NCI-H1048 (cell line): ENCODE measurements at places on chromosomes 1 and 21.

DNA sequence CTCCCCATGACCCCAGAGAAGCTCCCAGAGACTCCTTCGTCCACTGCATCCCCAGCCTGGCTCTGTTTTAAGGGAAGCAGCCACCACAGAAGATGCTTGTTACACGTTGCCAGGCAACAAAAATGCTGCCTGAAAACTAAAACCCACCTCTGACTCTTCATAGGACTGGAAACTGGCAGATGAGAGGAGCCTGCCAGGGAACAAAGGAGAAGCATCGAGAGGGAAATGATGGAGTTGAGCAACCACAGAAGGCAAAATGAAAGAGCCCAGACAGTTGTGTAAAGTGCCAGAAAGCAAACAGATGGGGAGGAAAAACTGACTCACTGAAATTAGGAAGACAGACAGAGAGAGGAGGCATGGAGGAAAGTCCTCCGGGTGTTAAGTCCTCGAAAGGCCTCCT lies 118.4 kb downstream of the KCNN3 start:
- DNase-seq: no peak

DNA sequence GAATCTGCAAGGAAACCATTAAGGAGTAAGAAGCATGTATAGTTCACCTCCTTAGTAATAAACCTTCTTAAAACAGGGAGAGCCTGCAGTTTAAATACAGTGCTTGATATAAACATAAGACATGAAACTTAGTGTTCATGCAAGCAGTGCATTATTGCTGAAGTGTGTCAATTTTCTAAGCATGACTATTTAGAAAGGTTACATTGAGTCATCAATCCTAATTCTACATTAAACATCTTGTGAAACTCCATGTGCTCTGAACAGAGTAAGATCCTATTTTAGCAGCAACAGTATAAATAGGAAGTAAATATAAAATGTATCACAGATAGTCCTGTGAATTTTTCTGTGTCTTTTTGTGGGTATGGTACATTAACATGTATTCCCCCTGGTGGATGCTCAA lies 135.5 kb downstream of the ESRRG start:
- no peak for DNase-seq

- no peak for DNase-seq
Measured at GRCh38 chr1:104923075-104923474, 1173.4 kb downstream of the AMY1C start.

DNA sequence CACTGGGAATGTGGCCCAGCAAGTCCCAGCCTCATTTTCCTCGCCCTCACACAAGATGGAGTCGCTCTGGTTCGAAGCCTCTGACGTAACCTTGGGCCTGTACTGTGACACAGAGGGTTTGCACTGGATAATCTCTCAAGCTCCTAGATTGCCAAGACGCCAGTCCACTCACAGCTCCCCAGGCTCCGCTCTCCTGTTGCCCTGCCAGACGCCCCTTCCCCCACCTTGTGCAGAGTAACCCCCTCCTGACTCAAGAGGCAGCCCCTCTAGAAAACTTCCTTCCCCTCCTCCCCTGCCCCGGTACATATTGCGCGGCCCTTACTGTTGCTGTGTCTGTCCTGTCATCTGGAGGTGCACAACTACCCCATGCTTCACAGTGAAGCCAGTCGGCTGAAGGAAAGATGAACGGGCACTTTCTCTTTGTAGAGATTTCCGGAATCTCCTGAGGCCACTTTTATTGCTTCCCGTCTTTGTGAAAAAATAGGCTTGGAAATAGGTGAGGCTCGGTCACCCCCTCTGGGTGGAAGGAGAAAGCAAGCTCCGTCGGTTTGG lies 981 bp upstream of the KIAA1614 start:
- DNase-seq: no peak

DNA sequence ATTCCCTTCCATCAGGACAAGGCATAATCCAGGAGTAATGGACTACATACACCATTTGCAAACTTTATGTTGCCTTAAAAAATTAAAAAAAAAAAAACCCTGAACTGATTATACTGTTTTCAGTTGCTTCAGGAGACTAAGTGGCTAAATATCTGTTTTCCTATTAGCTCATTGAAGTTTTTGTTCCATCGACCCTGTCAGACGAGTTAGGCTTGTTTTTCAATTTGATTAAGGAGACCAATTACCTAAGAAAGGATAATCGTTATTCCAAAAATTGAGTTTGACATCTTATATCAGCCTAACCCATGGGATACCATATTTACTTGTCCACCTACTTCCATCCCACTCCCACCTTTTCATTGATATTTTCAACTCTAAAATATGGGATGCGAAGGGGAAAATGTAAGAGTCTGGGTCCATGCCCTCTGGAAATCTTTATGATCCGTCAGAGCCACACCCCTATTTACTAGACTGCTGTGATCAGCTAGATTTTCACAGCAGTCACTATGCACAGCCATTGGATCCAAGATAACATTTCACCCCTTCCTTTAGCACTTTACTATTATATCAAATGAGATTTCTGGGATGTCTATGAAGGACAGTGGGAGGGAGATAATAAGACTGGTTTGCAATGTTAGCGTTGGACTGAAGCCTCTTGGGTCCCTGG lies 41.0 kb downstream of the IL12RB2 start:
- no peak for DNase-seq

GRCh38 chr1:60103186-60103585 lies 29.6 kb upstream of the C1orf87 start:
- DNase-seq: no peak

GRCh38 chr21:45156459-45156858 lies 82.1 kb downstream of the ADARB1 start:
- no peak for DNase-seq

GRCh38 chr21:35414056-35414455 lies 365.0 kb upstream of the RUNX1 start:
- DNase-seq: no peak

DNA sequence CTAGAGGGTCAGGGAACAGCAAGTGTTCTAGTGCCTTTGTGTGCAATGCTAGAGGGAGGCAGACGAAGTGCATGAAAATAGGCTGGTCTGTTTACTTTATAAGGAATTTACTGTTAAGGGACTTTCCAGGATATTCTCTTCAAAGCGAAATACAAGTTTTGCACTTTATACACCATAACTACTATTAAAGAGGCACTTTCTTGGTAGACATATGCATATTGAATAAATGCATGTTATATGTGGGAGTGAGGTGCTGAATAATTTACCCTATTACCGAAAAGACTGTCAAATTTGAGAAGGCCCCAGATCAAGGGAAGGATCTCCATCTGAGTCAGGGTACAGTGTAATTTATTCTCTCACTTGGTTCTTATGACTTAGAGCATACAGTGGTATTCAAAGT lies 310.5 kb downstream of the S1PR1 start:
- DNase-seq: no peak

DNA sequence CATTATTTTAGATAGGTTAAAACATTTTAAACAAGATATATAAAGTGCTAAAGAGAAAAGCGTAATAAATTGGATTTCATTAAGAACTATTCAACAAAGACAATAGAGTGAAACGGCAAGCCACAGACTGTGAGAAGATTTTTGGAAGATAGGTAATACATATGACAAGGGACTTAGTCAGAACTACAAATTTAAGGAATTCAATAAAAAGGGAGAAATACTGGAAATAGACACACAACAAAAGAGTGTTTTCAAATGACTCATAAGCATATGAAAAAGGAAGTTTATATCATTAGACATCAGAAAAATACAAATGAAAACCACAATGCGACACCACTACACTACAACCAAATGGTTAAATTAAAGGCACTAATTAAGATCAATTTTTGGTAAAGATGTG lies 90.5 kb downstream of the GDAP2 start:
- DNase-seq: no peak

DNA sequence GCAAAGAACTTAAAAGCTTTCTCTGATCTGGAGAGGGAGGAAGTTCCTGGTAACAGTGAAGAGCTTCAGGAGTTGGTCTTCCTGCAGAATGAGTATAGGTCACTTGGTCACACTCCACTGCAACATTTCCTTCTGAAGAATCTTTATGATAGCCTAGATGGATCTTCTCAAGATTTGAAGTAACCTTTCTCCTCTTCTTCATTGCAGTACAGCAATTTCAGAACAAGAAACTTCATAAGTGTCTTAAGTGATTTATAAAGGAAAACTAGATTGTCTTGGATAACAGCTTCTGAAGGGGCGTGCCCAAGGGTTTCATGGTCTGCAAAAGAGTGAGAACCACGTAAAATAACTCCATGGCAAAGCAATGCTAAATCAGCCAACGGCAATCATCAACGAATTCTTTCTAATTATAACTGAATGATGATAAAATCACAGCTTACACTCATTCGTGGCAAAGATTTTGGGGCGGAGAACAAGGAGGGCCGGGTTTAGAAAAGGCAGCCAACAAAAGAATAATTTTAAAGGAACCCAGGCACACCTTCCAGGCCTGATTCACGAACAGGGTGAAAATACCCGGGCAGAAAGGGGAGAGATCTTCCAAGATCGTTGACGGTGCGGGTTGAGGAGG lies 53.9 kb upstream of the ASPM start:
- no peak for DNase-seq

DNA sequence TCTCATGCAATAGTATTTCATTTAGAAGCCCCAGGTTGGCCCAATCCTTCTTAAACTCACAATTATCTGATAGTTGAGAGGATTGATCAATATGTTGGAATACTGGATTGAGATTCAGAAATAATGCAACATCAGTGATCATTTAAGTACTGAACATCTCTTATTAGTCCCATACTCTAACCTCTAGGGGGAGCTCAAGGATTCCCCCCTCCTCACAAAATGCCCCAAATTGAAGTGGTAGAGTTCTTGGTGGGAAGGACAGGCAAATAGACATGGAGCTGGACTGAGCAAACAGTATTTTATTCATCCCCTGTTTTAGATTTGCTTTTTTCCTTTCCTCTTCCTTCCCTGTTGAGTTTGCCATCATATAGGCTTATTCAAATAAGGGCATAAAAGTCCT lies 62.8 kb downstream of the NGF start:
- DNase-seq: no peak

DNA sequence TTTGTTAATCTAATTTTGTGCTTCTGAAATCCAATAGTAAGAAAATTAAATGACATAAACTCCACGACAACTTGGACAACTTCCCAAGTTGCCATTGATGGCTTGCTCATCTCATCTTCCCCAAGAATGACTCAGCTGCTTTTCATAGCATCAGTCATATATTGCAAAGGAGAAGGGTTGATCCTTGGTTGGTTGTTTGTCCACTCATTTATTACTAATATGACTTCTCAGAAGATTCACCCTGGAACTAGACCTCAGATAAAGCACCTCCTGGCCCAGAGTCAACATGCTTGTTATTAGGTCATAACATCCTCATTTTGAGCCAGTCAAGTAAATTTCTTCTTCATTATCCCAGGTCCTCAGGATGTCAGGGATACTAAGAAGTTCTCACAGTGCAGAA lies 2.3 kb upstream of the LCE3D start:
- DNase-seq: no peak

DNA sequence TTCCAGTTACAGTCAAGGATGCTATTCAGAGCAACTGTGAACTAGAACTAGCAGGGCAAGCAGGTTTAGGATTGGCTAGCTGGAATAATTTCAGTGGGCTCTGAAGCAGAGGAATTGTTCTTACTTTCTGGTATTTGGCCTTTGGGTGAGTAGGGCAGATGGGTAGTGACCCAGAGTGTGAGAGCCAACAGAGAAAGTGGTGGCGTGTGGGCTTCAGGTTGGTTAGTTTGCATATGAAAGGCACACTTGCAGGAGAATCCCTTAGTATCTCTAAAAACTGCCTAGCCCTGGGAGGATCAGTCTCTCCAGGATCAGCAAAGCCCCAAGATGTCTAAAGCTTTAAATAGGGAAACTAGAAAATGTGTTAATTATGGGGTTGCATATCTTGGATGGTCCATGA lies 67.6 kb upstream of the LRRC8B start:
- no peak for DNase-seq

- no peak for DNase-seq
Measured at GRCh38 chr1:161298116-161298515, 11.7 kb downstream of the MPZ start.

GRCh38 chr1:97307151-97307550 lies 585.6 kb downstream of the PTBP2 start:
- DNase-seq: no peak

DNA sequence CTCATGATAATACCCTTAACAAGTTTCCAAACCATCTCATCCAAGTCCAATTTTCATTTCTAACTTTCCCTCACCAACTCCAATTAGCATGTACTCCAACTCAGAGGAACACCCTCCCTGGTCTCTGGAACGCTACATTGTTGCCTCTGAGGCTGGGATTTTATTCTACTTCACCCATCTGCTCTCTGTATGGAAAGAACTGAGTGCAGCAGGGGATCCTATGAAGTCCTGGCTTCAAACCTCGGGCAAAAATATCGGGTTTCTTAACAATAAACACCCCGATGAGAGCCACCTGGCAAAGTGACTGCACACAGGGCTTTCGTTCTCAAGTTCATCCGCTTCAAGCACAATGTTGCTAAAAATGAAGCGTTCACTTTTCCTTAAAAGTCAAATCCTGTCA lies 99.6 kb downstream of the CRB1 start:
- no peak for DNase-seq

DNA sequence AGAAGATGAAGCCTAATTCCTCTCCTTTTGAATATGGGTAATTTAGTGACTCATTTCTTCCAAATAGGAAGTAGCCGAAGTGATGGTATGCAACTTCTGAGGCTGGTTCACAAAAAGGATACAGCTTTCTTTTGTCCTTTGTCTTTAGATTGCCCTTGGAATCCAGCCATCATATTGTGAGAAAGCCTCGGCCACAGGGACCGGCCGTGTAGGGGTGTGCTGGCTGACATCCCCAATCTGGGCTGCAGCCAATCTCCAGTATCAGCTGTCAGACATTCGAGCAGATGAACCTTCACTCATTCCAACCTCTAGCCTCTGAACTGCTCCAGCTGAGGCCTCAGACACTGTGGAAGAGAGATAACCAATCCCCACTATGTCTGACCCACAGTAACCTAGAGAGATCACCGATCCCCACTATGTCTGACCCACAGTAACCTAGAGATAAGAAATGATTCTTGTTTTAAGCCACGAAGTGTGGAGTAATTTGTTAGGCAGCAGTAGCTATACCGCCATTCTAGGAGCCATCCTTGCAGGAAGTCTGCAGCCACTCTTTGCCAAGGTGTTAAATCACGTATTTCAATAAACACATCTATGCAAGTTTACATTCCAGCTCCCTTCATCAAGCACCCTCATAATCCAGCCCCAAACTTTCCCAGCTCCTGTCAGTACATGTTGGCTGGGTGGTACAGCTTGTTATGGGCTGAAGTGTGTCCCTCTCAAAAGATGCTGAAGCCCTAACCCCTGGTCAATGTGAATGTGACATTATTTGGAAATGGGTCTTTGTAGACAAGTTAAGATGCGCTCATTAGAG lies 2.9 kb upstream of the DIP2A start:
- DNase-seq: no peak

DNA sequence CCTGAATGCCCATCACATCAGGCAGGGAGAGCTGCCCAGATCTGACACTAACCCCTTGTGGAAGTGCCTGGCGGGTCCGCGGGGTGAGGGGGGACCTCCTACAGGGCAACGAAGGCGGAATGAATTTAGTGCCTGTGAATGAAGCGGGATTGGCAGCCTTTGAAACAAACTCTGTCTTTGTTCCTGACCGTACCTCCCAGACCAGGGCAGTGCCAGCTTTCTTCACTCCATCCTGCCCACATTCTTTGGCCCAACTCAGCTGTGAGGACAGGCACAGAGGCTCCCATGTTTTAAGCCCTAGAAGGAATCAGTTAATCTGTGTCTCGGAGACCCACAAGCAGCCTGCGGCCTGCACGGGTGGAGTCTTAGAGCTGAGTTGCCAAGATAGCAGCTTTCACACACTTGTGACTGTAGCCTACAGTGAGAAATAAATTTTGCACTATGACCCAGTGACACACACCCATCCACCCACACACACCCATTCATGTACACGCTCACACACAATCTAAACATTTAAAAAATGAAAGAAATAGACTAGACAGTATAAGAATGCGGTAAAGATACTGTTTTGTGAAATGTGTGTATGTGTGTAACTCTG lies 60.1 kb upstream of the USP24 start:
- DNase-seq: no peak
